Astrocyte of the hippocampus (primary cell): ENCODE measurements at places on chromosomes 3 and 15.
A peak's percentile ranks its signal among the peaks of the same experiment; 100 is the strongest.

DNA sequence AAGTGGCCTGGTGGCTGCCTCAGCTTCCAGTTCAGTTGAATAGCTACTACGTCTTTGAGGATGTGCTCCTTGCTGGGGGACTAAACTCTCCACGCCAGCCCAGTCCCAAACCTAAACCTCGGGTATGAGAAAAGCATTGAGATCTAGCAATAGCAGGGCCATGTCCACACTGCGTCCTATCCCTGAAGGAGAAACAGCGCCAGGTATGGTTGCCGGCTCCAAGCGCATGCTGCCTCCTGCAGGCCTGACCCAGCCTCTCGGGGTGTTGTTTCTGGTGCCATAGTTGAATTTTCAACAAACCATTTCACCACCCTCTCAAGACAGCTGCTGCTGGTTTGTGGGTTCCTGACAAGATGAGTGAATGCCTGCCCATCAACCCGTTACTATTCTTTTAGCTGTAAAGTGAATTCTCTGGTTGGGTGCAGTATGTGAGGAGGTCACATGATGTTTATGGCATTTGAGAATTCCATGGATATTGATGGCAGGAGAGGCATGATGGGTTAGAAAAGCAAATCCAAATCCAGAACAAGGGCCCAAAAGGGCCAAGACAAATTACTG lies 13.0 kb upstream of the SLC28A1 start:
- no peak for DNase-seq

DNA sequence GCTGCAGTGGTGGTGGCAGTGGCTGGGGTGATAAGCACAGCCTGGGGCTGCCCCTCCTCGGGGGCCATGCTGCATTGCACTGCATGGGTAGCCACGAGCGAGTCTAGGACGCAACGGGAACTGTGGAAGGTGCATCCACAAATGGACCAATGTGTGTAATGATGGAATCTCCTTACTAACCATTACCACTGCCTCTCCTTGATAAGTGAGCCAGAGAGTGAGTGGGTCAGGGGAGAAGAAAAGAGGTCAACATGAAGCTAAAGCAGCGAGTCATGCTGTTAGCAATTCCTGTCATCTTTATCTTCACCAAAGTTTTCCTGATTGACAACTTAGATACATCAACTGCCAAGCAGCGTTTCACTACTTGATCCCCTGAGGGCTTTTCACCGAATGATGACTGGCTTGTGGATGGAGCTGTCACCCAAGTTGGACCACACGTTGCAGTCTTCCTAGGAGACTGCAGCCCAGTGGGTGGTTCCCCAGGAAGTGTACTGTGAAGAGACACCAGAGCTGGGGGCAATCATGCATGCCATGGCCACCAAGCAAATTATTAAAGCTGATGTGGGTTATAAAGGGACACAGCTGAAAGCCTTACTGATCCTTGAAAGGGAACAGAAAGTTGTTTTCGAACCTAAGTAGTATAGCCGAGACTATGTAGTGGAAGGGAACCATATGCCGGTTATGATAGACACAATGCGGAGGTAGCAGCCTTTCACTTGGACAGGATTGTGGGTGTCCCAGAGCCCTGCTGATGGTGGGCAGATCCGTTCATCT lies 20.6 kb downstream of the SAMD7 start:
- DNase-seq = no peak

- DNase-seq = no peak
These were observed 91.7 kb downstream of the TBL1XR1 start for GRCh38 chr3:177105623-177106022.

- DNase-seq = no peak
These were observed 77.5 kb downstream of the LPP start for GRCh38 chr3:188231456-188231855.

DNA sequence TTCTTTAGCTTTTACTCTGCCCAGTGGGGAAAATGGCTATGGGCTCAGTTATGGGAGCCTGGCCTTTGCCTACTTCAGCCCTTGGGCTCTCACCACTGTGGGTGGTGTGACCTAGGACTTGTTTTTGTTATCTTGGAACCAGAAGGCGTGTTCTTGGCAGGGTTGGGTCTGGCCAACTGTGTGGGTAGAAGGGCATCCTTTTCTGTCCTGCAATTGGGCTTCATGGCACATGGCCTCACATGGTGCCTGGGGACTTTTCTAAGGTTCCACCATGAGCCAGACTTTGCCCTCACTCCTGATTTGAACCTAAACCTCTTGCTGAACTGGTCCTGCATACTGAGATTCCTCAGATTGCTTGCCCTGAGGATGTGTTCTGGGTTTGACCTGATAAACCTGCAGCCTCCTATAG lies 1.7 kb downstream of the GLYCTK start:
- DNase-seq = no peak

- no peak for DNase-seq
These were observed 166.9 kb upstream of the PROK2 start for GRCh38 chr3:71951842-71952241.

DNA sequence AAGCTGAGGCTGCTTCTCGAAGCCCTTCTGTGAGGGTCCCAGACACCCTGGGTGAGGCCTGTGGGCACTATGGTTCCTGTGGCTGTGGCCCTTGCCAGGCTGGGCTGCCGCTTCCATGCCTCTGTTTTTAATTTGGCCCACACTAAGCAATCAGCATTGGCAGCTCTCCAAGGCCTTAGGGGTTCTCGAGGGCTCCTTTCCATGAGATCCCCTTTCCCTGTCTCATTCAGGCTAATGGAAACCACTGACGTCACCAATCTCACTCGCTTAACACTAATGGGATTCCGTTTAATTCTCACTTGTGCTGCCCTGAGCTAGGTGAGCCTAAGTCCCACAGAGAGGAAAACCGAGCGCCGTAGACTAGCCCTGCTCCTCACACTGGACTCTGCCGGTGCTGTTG lies 60.2 kb upstream of the RAB6B start:
- DNase-seq = peak; percentile 47

- DNase-seq = no peak
These were observed 55.0 kb upstream of the EPHA3 start for GRCh38 chr3:89052386-89052785.

DNA sequence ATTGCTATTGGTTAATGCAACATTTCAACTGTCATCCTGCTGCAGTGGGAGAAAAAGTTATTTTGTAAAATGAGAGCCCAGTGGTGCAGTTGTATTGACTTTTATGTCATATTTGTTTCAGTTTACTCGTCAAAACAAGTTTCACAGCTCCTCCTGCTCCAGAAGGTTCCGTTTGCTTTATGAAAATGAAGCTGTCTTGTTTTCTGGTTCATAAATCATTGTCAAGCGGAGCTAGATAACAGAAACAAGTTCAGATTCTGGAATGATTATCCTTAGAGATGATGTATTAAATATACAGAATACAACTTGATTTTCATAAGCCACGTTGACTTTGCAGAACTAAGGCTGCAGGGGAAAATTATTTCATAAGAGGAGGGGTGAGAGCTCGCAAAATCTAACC lies 970.5 kb upstream of the NR2F2 start:
- DNase-seq = no peak

GRCh38 chr3:191263365-191263764 lies 64.3 kb downstream of the OSTN start:
- DNase-seq = no peak

GRCh38 chr3:99012051-99012450 lies 110.6 kb upstream of the DCBLD2 start:
- DNase-seq = peak; percentile 78

- no peak for DNase-seq
These were observed 43.1 kb upstream of the TRPC1 start for GRCh38 chr3:142680710-142681109.

DNA sequence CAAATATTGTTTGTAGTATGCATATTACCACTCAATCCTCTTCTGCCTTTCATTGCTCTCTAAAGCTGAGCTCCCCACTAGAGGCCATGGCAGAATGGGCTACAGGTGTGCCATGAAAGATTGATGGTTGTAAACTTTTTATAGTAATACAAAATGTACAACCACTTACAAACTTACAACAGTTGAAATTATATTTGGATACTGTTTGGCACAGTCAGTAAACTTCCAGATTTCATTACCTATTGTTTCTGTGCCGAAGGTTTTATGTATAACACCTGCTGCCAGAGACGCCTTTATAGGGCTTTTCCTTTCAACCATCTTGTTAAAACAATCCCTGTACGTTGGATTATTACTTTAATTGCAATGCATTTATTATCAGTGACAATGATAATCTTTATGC lies 7.0 kb downstream of the ROPN1 start:
- DNase-seq = no peak

DNA sequence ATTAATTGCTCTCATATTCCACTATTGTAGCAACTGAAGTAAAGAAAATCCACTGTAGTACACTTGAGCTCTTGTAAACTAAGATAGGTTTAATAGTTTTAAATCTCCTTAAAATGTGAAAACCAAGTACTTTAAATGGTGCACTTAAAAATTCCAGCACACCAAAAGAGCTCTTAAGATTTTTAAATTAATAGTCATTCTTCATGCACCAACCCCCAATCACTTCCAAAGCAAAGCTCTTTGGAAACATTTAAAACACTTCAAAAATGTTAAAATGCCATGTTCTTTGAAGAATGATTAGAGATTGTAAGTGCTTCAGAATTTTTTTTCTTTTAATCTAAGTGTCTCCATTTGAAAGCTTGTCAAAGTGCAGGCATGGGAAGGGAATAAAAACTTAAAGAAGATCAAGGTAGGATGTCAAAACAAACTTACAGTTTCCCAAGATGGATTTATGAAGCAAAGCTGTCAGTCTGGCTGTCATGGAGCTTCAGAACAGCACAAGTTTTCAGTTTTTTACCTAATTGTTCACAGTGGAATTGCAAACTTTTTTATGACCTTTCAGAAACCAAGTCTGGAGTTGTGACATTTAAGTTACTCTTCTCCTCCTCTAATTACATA lies 84.3 kb downstream of the ARPP21 start:
- no peak for DNase-seq
